ENCODE measurements at places on chromosomes 7 and 10.

DNA sequence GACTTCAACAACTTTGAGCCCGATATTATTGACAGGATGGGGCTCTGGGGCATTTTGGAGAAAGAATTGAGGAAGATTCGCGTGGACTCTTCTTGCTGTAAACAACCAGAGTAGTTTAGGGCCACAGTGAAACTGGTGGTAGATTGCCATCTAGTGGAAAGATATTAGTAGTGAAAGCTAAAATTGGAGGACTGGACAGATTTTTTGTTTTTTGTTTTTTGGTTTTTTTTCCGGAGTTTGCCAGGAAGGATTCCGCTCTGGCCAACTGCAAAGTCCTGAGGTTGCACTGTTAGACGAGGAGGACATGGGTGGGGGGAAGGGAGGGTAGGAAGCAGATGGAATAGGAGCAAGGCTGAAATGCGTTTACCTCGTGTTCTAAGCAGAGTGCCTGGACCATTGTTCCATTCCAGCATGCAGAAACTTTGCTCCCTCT lies 11.7 kb downstream of the NOBOX start:
- DNase-seq, result peak; percentile 45

GRCh38 chr10:59688921-59689351 lies 20.7 kb downstream of the SLC16A9 start:
- DNase-seq, result no peak

GRCh38 chr10:86440874-86441843 lies 74.6 kb upstream of the GRID1 start:
- peak; percentile 84 for DNase-seq

DNA sequence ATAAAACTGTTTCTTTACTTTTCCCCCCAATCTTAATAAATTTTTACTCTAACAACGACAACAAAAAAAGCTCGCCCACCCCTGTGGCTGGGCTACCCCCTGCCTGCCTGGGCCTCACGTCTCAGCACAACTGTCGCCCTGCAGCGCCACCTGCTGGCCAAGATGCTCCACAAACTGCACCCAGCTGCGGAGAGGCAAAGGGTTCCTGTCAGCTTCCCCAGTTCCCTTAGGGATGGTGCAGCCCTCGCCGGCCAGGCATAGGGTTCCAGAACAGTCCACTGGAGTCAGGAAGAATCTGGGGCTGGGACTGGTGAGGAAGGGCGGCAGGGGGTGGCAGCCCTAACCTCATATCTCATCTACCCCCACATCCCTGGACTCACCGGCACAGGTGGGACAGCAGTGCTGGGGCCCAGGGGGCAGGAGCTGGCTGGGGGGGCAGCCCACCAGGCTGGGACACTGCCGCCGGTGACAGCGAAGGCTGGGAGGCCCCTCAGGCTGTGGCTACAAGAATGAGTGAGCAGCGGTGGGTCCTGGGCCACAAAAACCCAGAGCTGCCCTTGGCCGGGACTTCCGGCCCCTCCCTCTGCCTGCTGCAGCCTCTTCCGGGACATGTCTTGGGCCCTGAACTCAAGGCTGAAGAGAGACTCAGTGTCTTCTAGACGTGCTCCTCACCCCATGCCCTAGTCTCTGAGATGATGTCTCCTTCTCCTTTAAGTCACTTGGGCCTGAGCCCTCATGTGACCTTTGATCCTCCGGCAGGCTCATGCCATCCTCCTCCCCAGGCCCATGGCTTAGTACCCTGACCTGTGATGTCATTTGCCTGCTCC lies 21.2 kb downstream of the ATP6V1F start:
- DNase-seq, result peak; percentile 62

GRCh38 chr10:32481606-32482005 lies 35.7 kb downstream of the CCDC7 start:
- no peak for DNase-seq

DNA sequence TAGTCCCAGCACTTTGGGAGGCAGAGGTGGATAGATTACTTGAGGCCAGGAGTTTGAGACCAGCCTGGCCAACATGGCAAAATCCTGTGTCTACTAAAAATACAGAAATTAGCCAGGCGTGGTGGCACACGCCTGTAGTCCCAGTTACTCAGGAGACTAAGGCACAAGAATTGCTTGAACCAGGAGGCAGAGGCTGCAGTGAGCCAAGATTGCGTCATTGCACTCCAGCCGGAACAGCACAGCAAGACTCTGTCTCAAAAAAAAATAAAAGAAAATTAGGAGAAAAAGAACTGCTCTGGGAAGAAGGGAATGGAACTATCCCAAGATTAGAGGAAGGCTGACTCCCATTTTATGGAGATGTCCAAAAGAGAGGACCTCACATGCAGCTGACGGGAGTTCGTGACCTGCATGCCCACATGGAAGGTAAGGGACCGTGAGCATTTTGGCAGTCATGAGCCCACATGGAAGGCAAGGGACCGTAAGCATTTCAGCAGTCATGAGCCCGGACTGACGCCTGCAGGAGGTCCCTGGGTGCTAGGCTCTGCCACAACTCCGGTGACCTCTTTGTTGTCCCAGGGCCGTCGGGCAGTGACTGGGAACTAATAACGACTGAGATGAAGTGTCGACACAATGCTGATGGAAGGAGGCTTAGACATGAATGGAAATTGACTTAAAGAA lies 18.6 kb upstream of the GTPBP4 start:
- DNase-seq, result no peak

DNA sequence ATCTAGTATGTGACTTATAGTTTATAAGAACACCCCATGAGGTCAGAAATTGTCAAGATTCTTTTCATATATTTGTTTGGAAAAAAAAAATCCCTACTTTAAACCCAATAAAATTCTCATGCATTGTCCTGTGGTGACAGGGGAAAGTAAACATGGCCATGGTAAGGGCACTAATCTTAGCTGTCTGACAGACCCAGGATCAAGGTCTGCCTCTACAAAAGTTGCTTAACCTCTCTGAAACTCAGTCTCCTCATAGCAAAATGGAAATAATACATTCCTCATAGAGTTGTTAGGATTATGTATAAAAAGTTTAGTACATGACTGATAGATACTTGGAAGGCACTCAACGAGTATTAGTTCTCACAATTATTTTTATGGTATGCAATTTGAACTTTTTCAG lies 22.3 kb upstream of the AKAP9 start:
- DNase-seq, result no peak

DNA sequence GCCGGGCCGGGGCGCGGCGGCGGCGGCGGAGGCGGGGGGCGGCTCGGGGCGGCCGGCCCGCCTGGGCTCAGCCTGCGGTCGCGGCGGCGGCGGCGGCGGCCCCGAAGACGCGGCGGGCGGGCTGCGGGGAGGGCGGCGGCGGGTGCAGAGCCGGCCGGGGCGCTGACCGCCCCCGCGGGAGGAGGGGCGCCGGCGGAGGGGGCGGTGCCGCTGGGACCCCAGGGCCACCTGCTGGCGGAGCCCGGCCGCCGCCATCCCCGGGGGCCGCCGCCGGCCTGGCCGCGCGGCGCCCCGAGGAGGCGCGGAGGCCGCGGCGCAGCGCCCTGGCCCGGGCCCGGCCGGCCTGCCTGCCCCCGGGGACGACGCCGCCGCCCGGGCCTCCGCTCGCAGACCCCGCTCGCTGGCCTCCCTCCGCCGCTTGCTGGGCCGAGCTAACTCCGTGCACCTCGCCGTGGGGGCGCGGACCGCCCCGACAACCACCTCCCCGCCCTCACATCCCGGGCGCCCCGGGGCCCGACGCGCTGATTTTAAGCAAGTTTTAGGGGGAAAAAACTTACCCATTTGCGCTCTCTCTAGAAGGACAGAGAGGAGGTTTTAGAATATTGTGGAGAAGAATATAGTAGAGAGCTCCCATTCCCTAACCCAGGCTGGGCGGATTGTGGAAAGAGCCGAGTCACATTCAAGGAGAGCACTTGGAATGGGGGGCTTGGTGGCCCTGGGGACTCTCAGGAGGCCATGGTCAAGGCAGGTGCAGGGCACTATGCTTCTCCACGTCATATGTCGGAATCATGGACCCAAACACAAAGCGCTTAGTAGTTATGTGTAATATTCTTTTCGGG lies at the start of gene BEND7:
TSS of gene BEND7 (minus strand) at position 140 of the 839 bp plus-strand sequence. CDS start 481 bp downstream, outside the sequence.
- peak; percentile 42 for DNase-seq

- DNase-seq, result peak; percentile 47
Measured at GRCh38 chr10:96369890-96370583, 11.2 kb upstream of the OPALIN start.

DNA sequence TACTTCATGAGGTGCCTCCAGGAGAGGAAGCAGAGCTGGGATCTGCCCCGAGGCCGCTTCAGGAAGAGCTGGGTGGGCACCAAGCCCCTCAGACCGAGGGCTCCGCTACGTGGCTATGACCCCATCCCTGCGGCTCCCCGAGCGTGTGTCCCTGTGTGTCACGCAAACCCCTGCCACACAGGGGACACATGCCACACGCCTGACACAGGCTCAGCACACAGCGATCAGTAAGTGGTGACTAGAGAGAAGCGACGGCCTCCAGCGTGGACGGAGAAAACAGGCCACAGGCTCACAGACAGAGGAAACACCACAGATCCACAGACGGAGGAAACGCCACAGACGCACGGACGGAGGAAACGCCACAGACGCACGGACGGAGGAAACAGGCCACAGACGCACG lies 18.5 kb downstream of the DIP2C start:
- no peak for DNase-seq

DNA sequence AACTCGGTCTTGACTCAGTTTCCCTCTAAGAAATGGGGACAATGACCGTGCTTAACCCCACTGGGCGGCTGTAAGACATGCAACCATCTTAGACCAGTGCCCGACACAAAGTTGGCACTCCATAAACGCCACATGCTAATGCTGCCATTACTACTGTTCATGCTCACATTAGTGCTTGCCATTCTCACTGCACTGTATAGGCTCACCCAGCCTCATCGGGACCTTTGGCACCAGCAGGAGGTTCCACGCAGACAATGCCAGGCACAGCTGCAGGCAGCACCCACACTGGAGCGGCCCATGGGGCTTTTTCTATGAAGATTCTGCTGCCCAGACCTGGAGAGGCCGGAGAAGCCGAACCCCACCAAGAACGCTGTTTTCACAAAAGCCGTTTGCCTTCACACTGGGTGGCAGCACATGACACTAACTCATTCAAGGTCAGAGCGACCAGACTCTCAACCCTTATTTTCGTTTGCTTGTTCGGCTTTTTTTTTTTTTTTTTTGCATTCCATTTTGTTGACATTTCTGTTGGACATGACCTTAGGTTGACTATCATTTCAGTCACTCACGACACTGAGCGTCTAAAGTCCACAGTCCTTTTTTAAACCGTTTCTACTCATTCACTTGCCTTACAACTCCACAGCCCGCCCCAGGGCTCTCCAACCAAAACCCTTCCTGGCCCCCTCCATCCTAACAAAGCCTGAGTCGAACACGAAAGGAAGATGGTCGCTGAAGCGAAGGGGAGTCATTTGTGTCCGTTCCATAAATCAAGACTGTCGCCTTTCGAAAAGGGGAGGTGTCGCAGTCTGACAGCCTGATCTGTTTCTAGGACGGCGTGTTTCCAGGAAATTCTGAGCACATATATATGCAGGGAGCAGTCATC lies 124.4 kb upstream of the RNF32 start:
- no peak for DNase-seq

DNA sequence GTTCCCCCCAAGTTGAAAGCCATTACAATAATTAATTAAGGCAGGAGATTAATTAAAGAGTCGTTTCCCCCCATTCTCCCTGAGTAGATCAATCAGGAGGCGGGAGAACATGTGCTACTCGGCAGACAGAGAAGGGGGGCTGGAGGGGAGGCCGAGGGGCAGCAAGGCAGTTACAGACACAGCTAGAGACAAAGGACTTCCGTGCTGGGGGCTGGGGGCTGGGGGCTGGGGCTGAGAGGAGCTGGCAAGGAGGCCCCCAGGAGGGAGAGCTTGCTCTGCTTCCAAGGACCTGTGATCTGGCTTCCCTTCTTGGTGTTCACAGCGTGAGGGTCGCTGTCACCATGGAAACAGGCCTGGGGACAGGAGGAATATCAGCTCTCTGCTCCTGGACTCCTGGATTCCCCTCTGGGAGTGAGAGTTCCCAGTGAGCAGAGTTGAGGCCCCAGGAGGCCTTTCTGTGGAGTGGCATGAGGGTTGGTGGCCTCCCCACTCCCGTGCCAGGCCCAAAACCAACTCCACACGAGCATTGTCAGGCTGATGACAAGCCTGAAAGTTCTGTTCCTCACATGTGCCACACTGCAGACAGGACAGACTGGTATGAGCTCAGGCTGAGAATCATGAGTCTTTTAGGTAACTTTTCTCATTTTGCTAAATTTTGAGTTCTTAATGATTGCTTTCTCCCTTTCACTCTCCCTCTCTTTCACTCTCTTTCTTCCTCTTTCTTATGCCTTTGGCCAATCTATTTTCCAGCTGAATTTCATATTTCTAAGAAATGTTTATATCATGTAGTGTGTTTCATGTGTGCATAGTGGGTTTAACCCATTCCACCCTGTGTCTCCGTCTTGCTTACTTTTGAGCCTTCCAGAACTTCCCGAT lies 16.4 kb downstream of the FAM241B start:
- no peak for DNase-seq

- peak; percentile 22 for DNase-seq
Measured at GRCh38 chr7:32618987-32619386, 123.7 kb downstream of the AVL9 start.

- no peak for DNase-seq
Measured at GRCh38 chr10:100377830-100378229, 30.8 kb downstream of the SCD start.
